B cell (primary cell): ENCODE measurements at places on chromosomes 11 and 22. TPM values are rescaled to one million over a fixed set of nuclear protein-coding genes. Genes with fewer than 3 reads are reported as not detected.

The CDHR5 gene
- not detected in 2 replicates for total RNA-seq

The CTTN gene
- total RNA-seq, result 0.95 TPM in 1 of 2 replicates, not detected in the other

DNA sequence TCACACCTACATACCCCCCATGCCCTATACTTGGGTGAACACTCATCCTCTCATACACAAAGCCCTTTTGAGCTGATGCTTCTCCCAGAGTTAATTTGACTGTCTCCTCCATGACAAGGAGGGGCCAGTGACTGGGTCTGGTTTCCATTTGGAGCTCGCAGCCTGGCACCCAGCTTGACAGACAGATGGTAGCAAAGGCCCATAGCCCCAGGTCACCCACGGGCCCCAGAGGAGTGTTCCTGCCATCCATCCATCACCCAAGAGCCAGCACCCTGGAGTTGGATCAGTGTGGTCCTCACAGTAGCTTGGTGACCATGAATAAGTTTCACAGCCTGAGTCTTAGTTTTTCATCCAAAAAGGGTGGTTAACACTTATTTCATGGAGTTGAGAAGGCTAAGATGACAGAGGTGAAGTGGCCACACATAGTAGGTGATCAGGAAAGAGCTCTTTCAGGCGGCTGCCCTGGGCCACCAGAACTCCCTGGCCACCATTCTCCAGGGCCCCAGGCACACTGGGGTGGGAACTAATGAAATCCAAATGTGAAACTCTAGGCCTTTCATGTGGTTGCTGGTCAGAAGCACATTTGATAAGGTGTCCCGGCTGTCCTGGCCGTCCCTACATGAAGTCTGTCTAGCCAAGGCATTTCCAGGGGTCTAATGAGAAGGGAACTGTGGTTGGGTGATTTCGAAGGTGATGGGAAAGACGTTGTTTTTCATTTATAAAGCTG lies 42.4 kb downstream of the LIF start:
- H3K4me3 ChIP-seq, result no peak overlapping the region
- H3K4me1 ChIP-seq, result no peaks in the 10 kb centered on the region
- H3K36me3 ChIP-seq, result no peaks in the 10 kb centered on the region

DNA sequence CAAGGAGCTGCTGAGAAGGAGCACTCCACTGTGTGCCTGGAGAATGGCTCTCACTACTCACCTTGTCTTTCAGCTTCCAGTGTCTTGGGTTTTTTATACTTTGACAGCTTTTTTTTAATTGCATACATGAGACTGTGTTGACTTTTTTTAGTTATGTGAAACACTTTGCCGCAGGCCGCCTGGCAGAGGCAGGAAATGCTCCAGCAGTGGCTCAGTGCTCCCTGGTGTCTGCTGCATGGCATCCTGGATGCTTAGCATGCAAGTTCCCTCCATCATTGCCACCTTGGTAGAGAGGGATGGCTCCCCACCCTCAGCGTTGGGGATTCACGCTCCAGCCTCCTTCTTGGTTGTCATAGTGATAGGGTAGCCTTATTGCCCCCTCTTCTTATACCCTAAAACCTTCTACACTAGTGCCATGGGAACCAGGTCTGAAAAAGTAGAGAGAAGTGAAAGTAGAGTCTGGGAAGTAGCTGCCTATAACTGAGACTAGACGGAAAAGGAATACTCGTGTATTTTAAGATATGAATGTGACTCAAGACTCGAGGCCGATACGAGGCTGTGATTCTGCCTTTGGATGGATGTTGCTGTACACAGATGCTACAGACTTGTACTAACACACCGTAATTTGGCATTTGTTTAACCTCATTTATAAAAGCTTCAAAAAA lies 72.6 kb downstream of the NCAPD3 start:
- peaks cover 40% of the 10 kb centered on the region for H3K36me3 ChIP-seq
- H3K27ac ChIP-seq, result no peak overlapping the region
- DNase-seq, result no peak
- no peaks in the 10 kb centered on the region for H3K27me3 ChIP-seq
- no peaks in the 10 kb centered on the region for H3K4me1 ChIP-seq
- no peak overlapping the region for H3K4me3 ChIP-seq

DNA sequence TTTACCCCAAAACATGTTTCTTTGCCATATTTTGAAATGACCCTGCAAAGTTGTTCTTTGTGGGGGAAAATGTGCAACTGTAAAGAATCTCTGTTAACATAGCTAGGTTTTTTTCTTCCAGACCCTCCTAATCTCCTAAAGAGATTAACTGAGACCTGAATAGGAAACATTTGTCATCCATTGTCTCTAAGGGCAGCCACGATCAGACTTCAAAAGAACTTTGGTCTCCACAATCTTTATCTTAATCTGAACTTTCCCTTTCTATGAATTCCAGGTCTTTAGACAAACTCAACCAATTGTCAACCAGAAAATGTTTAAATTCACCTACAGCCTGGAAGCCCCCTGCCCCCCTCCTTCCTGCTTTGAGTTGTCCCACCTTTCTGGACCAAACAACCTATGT lies 4.6 kb upstream of the LGALS12 start:
- H3K4me1 ChIP-seq, result peaks cover 4% of the 10 kb centered on the region
- no peak overlapping the region for H3K27ac ChIP-seq
- no peaks in the 10 kb centered on the region for H3K27me3 ChIP-seq
- no peaks in the 10 kb centered on the region for H3K36me3 ChIP-seq

DNA sequence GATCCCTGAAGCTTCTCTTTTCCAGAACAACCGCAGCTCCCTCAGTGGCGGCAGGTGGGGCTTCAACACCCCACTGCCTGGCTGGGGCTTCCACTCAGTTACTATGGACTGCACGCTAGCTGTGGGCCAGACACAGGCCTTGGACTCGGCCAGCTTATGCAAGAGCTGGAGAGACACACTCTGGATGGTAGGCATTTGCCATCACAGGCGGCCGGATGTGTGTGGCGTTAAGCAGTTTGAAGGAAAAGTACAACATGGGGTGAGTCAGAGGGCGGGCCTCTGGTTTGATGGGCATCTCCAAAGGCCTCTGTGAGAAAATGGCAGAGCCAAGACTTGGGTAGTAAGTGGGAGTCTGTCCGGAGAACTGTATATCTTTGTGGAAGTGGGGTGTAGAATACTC lies 17.6 kb downstream of the KCNJ4 start:
- no peaks in the 10 kb centered on the region for H3K4me1 ChIP-seq
- H3K27ac ChIP-seq, result no peak overlapping the region

GRCh38 chr11:125128450-125128849 lies 17.0 kb upstream of the TMEM218 start:
- H3K4me1 ChIP-seq, result peaks cover 9% of the 10 kb centered on the region
- no peak overlapping the region for H3K27ac ChIP-seq
- no peak for DNase-seq
- peaks cover 33% of the 10 kb centered on the region for H3K27me3 ChIP-seq

DNA sequence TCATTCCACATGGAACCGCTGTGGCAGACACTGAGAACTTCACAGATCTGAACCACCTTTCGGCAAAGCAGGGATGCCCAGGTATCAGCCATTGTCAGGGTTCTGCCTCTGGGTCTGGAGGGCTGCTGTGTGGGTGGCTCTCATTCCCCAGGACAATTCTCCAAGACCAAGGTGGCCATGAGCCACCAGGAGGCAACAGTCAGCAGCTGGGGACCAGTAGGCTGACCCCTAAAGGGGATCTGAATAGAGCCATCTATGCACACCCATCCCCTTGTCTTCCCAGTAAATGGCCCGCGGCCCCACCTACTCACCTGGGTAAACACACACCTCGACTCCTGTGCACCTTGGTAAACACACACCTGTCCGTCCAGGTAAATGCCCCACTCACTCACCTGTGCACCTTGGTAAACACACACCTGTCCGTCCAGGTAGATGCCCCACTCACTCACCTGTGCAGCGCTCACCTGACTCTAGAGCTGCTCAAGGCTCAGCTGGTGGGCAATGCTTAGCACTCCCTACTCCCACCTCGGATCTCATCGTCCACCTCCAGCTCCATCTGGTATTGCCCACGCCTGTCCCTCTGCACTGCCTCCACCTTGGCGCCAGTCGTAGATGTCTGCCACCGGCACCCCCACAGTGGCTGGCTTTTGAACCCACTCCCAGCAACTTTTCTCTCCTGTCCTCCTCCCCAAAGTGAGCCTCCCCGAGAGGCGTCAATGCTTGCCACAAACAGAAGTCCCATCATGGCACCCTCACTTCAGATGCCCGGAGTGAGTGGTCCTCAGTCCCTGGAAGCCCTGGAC lies 10.2 kb downstream of the SLC25A1 start:
- no peak overlapping the region for H3K4me3 ChIP-seq
- no peaks in the 10 kb centered on the region for H3K36me3 ChIP-seq
- H3K27ac ChIP-seq, result no peak overlapping the region
